ENCODE measurements at places on chromosomes 7 and 10.

- DNase-seq: no peak
Measured at GRCh38 chr7:158109364-158110033, 478.1 kb downstream of the PTPRN2 start.

GRCh38 chr7:77940647-77941046 lies 142.1 kb downstream of the PHTF2 start:
- peak; percentile 75 for DNase-seq

GRCh38 chr7:145543242-145543641 lies 573.4 kb upstream of the CNTNAP2 start:
- no peak for DNase-seq

DNA sequence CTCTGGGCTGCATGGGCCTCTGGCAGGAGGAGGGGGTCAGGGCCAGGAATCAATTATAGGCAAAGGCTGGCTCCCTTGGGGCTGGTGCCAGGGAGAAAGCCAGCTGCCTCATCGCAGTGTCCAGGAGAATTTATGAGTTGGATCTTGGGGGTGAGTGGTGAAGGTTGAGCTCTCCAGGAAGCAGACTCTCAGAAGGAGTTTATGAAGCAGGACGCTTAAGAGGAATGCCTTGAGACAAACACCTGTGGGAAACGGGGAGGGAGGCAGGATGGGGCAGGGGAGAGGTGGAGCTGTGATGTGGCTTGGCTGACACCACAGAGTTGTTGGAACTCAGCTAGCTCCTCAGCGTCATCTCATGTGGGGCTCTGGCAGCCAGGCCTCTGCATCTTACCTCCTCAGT lies 428.5 kb downstream of the RPS24 start:
- DNase-seq: no peak

DNA sequence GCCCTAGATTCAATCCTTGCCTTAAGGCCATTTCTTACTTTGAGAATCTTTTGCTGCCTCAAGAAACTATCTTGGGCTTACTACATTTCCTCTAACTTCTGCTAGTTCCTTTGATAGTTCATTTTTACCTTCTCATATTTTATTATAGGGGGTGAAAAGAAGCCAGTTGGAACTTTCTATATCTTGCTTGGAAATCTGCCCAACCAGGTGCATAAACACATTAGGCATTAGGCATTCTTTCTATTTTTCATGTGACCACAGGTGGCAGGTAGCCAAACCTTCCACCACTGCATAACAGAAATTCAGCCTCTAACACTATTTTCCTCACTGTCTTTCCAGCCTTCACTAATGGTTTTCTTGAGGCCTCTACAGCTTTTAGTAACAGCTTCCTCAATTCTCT lies 300.0 kb upstream of the SP8 start:
- DNase-seq: no peak

GRCh38 chr7:73828107-73828803 lies 2.5 kb upstream of the CLDN4 start:
- DNase-seq: no peak

- peak; percentile 26 for DNase-seq
Measured at GRCh38 chr7:96723622-96724021, 14.0 kb upstream of the SEM1 start.

GRCh38 chr10:112789248-112789647 lies 160.8 kb upstream of the TCF7L2 start:
- DNase-seq: no peak

DNA sequence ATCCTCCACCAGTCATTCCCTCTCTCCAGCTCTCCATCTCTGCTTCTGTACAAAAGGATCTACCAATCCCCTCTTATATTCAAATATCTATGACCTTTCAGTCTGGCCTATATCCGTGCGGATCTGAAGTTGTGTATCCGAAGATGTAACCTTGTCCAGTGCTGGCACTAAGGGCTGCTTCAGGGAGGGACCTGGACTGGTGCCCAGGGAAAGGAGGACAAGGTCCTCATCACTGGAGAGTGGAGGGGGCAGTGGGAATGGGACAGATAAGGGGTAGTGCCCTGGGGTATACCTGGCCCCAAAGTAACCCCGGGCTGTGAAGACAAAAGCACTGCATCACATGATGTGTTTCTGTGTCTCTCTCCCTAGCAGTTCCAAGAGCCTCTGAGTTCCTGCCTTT lies 1.8 kb downstream of the TMEM225B start:
- no peak for DNase-seq

DNA sequence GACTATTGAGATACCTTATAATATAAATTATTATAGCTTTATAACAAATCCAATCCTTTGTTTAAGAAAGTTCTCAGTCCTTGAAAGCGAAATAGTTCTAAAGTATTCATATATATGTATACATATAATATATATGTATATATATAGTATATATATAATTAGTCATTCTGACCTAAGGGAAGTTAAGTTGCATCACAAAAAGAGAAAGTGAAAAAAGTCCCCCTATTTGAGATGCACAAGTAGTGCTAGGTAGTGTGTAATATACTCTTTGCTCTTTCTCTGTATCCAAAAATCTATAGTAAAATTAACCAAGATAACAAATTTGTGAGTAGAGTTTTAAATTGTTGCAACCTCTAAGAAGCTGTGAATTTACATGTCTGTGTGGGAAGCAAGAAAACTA lies 13.3 kb upstream of the IFIT1B start:
- DNase-seq: no peak

DNA sequence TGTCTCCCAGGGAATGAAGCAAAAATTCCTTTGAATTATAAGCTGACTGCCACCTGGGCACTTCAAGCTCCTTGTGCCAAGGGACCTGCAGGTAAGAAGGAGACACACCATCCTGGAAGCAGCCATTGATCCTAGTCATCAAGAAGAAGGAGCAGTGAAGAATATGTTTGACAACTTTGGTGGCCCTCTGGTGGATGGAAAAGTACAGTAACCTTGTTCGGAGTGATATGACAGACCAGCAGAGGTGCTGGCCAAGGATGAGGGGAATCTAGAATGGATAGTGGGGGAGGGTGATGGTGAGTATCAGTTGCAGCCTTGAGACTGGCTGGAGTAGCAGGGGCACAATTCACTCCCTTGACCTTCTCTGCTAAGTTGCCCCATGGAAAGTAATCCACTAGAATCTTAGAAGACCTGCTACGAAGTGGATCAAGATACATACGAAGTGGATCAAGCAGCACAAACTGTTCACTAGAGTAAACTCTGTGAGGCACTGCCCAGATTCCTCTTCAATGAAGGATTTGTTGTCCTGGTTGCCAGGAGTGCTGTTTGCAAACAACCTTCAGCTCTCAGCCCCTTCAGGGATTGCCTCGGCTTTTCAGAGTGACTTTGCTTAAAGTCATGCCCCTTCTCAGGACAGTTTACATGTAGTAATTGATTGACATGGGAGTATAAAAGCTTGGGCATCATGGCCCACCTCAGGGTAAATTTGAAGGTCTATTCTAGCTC lies 44.8 kb upstream of the ORC5 start:
- peak; percentile 4 for DNase-seq

DNA sequence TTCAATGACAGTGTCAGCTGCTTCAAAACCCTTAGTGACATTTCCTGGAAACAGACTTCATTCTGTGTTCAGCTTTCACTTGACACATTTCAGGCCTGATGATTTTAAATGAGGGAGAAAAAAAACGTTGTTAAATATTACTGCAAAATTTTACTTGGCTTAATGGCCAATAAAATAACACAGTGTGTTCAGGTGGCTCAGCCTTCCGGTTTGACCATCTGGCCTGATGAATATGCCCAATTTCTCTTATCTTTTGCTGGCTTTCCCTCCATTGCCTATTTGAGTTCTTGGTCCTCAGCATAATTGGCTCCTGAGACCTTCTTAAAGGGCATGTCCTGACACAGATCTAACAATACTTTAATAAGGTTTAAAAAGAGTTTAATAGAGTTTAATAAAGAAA lies 462.4 kb downstream of the ADRA2A start:
- DNase-seq: no peak

GRCh38 chr7:143892527-143893300 lies 9.3 kb downstream of the TCAF1 start:
- DNase-seq: no peak

- DNase-seq: no peak
Measured at GRCh38 chr10:29448125-29448524, 159.3 kb downstream of the LYZL1 start.

GRCh38 chr7:111997546-111997945 lies 208.7 kb downstream of the DOCK4 start:
- no peak for DNase-seq

DNA sequence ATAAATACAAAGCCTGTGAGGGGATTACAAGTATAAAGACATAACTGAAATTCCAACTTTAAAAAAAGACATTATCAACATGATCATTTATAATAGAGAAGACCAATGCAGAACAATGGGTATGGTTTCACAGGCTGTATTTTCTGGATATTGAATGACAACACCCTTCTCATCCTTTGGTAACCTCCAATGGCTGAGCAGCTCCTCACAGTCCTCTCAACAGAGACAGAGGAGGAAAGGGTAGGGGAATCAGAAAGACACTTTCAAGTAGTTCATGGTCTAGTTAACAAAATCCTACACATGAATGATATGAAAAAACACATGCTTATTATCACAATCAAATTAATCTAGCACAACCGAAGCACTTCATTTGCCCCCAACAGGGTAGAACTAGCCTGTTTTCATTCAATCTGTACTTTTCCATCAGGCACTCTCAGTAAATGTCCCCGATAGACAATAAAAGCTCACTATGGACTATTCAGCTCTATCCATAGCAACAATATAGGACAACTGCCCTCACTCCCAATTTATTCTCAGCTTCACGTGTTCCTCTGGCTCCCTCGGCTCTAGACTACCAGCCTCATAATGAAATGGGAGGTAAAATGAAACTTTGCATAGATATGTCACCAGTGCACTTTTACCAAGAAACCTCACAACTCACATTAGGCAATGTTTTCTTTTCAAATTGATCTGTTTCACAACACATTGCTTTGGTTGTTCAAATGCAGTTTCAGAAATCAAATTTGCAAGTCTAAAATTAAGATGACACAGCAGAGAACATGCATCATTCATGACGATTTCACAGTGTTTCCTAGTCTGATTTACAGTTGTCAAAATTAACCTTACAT lies 211.4 kb downstream of the THSD7A start:
- DNase-seq: no peak

DNA sequence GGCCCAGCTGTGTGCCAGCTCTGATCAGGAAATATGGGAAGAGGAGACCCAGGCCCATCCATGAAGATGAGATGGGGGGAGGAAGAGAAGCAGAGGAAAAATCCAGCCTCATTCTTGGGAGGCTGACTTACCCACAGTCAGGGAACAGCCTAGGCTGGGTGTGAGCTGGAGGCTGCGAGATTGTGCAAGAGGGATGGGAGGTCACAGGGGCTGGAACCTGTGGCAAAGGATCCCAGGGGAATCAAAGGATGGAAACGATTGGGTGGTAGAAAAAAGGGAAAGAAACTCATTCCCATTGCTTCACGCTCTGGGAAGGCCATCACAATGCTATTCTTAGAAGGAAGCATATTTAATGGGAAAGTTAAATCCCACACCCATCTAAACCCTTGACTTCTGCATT lies 26.7 kb upstream of the CRHR2 start:
- DNase-seq: peak; percentile 14

DNA sequence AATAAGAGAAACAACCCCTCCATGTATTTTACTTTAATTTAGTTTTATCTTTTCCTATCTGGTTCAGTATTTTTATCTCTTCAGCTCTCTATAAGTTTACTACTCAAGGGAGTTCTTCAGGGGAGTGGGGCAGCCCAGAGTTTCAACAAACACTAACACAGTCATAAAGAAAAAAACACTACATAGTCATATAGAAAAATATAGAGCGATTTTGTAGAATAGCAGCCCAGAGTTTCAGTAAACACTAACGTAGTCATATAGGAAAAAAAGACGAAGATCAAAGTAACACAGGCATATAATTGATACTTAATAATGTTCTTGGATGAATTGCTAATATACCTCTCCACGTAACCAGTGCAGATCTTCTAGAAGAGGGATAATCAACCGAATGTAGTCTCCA lies 54.7 kb downstream of the PON1 start:
- no peak for DNase-seq

GRCh38 chr10:101064415-101065030 lies 2.7 kb downstream of the KAZALD1 start:
- DNase-seq: no peak

DNA sequence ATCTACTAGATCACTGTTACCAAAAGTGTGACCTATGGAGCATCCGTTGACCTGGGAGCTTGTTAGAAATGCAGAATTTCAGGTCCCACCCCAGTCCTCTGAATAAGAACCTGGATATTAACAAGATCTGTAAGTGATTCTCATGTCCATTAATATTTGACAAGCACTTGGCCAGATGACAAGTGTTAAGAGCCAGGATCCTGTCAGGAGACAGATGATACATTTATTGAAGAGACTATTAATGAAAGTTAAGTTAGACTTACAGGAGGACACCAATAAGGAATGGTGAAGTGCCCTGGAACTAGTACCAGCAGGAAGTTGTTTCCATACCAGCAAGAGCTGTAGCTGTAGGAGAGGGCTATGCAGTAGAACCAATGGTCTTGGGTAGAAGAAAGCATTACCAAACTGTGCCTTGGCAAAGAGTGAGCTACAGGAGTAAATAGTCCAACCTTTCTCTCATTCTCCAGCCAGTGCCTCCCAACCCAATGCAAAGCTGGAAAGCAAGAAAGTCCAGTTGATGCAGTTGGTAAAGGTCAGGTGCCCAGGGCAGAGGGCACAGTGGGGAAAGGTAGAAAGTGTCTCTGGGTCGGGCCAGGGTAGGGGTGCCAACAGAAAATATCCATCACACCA lies 35.3 kb upstream of the ADD3 start:
- DNase-seq: no peak

GRCh38 chr10:61136139-61136538 lies 192.2 kb upstream of the RHOBTB1 start:
- DNase-seq: peak; percentile 19

GRCh38 chr10:74851831-74852230 lies 25.4 kb downstream of the KAT6B start:
- no peak for DNase-seq

DNA sequence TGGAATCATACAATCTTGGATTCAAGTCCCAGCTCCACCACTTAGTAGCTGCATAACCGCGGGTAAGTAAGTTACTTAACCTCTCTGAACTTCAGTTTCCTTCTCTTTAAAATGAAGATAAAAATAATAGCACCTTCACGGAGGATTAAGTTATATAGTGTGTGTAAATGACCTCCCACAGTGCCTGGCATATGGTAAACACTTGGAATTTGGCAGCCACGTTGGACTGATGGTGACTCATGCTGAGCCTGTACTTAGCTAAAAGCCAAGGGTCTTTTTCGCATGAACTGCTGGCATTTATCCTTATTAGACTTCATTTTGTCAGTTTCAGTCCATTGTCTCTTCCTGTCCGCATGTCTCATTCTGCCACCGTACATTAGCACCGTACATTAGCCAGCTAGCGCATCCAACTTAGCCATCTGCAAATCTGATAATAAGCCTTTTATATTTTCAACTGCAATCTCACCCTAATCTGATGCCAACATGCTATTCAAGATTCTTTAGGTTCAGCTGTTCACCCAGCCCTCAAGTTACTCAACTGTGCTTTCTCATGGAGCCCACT lies 11.2 kb downstream of the SLC13A4 start:
- DNase-seq: peak; percentile 67

- no peak for DNase-seq
Measured at GRCh38 chr7:16651396-16652239, 5.6 kb downstream of the BZW2 start.

- DNase-seq: no peak
Measured at GRCh38 chr7:101896941-101897340, 79.5 kb downstream of the CUX1 start.
